ENCODE measurements at places on chromosomes 1 and 21. TPM values are rescaled to one million over a fixed set of nuclear protein-coding genes. Genes with fewer than 3 reads are reported as not detected.

DNA sequence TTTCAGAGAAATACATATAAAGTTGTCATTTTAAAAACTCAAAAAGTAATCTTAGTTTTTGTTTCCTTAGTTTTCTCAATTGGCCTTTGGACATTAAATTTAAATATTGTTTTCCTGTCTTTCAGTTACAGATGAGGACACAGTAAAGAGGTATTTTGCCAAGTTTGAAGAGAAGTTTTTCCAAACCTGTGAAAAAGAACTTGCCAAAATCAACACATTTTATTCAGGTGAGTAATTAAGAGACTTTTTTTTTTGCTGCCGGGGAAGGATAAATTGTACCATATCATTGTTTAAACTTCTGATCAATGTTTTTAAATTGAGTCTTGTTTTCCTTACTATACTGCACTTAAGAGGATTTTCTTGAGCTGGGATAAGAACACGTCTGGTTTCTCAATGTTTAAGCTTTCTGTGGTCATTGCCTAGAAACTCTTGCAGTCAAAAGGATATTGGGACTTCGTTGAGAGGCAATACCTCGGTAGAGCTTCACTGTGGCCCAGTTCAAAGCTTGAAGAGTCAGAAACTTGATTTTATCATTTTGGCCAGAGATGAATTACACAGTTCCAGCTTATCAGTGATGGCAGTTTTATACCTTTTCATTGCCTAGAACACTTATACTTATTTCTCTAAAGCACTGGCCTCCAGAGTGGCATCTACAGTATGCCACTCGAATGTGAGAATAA is 124.9 kb upstream of the KIAA1614 start:
- peaks cover 2% of the 10 kb centered on the region for H3K4me1 ChIP-seq
- H3K27ac ChIP-seq: no peak overlapping the region
- H3K27me3 ChIP-seq: no peaks in the 10 kb centered on the region
- no peak for DNase-seq
- no peak overlapping the region for H3K4me3 ChIP-seq
- no peaks in the 10 kb centered on the region for H3K36me3 ChIP-seq

DNA sequence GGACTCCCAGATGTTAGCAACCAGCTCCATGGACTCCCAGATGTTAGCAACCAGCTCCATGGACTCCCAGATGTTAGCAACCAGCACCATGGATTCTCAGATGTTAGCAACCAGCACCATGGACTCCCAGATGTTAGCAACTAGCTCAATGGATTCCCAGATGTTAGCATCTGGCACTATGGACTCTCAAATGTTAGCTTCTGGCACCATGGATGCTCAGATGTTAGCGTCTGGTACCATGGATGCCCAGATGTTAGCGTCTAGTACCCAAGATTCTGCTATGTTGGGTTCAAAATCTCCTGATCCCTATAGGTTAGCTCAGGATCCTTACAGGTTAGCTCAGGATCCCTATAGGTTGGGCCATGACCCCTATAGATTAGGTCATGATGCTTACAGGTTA is 8.8 kb downstream of the SON start:
- no peak overlapping the region for H3K4me3 ChIP-seq
- peaks cover 12% of the 10 kb centered on the region for H3K36me3 ChIP-seq
- DNase-seq: no peak
- no peak overlapping the region for H3K27ac ChIP-seq
- H3K4me1 ChIP-seq: no peaks in the 10 kb centered on the region
- H3K27me3 ChIP-seq: no peaks in the 10 kb centered on the region

DNA sequence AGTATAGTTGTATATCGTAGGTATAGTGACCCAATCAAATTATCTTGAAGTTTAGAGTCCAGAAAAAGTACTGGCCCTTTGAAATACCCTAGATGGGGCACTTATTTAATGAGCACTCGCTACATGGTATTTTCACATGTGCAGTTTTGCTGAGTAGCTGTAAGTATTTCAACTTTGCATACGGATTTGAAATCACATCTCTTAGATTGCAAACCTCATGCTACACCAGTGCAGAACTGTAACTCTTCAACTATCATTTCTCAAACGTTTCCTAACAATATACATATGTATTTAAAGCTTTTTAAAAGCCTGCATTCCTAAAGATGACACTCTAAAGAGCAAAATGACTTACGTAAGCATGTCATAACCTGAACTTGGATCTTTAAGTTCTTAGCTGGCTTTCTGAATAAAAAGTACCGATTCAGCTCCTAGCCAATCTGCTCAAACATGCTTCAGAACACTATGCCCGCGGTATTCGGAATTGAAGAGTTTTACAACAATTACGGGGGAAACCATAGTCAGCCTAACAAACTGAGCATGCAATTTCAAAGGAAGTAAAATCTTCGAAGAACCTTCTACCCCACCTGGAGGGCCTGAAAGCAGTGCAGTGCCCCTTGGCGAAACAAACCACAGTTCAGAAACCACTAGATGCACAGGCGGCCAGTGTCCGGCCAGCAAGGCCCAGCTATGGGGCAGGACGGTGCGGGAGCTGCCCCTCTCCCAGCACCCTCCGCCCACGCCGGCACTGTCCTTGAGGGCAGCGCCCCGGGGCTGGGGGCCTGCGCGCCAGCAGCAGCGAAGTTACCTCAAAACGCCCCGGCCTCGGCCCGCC is 863 bp downstream of the FH start:
- H3K27me3 ChIP-seq: no peaks in the 10 kb centered on the region
- no peaks in the 10 kb centered on the region for H3K4me1 ChIP-seq
- H3K36me3 ChIP-seq: no peaks in the 10 kb centered on the region
- peak overlapping the region; percentile 61 for H3K27ac ChIP-seq
- H3K4me3 ChIP-seq: peak overlapping the region; percentile 82
- DNase-seq: peak; percentile 16

DNA sequence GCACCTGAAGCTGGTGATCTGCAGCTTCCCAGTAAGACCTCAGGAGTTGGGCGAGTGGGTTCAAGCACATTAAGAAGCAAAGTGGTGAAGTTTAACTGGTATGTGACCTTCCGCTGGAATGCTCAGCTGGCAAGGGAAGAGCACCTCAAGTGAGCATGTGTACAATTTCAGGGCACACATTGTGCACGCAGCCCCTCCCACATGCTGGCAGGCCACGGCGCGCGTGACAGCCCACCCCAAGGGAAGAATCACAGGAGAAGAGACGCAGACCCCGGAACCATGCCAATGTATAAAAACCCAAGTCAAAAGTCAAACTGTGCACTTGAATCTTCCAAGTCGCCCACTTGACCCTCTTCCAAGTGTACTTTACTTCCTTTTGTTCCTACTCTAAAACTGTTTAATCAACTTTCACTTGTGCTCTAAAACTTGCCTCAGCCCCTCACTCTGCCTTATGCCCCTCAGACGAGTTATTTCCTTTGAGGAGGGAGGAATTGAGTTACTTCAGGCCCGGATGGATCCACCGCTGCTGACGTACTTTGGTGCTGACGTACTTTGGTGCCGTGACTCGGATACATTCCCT is 20.0 kb downstream of the LRRC3 start:
- no peak overlapping the region for H3K27ac ChIP-seq
- H3K36me3 ChIP-seq: no peaks in the 10 kb centered on the region

DNA sequence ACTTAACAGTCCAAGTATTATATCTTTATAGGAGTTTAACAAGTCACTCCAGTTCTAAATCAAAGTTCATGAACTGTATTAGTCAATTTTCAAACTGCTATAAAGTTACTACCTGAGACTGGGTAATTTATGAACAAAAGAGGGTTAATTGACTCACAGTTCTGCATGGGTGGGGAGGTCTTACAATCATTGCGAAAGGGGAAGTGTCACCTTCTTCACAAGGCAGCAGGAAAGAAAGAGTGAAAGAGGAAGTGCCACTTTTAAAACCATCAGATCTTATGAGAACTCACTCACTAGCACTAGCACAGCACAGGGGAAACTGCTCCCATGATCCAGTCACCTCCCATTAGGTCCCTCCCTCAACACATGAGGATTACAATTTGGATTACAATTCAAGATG is 70.0 kb downstream of the CLCA4 start:
- H3K27me3 ChIP-seq: no peaks in the 10 kb centered on the region
- H3K36me3 ChIP-seq: no peaks in the 10 kb centered on the region
- no peak overlapping the region for H3K4me3 ChIP-seq
- no peaks in the 10 kb centered on the region for H3K4me1 ChIP-seq

DNA sequence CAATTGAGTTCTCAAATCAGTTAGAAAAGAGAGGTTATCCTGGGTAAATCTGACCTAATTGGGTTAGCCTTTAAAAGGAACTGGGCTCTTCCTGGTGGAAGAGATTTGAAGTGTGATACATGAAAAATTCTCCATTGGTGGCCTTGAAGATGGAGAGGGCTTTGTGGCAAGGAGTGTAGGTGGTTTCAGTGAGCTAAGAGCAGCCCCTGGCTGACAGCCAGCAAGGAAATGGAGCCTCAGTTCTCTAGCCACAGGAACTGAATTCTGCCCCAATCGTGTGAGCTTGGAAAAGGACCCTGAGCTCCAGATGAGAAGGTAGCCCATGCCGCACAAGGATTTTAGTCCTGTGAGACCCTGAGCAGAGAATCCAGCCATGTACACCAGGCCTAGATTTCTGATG is 12.7 kb upstream of the HYI start:
- no peaks in the 10 kb centered on the region for H3K4me1 ChIP-seq
- H3K27me3 ChIP-seq: no peaks in the 10 kb centered on the region
- H3K36me3 ChIP-seq: no peaks in the 10 kb centered on the region
- DNase-seq: no peak

DNA sequence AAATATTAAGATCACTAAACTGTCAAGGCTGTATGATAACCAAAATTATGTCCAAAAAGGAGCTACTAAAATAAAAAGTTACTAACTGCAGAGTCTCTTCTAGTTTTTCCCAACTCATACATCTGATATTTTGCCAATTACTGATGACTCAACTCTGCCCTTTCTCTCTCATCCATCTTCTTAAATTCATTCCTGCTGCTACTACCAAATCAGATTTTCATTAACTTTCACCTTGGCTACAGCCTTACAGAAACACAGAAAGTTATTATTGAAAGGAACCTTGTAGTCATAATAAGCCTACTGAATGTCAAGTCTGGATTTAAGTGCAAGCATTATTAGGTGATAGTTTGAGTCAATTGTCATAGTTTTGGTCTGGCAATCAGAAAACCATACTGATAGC is 273.1 kb downstream of the DPYD start:
- H3K27ac ChIP-seq: no peak overlapping the region
- H3K4me3 ChIP-seq: no peak overlapping the region
- no peaks in the 10 kb centered on the region for H3K27me3 ChIP-seq
- H3K4me1 ChIP-seq: no peaks in the 10 kb centered on the region

GRCh38 chr1:84737590-84737989 is 47.3 kb upstream of the SSX2IP start:
- no peak overlapping the region for H3K27ac ChIP-seq
- H3K4me3 ChIP-seq: no peak overlapping the region
- no peak for DNase-seq
- H3K36me3 ChIP-seq: no peaks in the 10 kb centered on the region

DNA sequence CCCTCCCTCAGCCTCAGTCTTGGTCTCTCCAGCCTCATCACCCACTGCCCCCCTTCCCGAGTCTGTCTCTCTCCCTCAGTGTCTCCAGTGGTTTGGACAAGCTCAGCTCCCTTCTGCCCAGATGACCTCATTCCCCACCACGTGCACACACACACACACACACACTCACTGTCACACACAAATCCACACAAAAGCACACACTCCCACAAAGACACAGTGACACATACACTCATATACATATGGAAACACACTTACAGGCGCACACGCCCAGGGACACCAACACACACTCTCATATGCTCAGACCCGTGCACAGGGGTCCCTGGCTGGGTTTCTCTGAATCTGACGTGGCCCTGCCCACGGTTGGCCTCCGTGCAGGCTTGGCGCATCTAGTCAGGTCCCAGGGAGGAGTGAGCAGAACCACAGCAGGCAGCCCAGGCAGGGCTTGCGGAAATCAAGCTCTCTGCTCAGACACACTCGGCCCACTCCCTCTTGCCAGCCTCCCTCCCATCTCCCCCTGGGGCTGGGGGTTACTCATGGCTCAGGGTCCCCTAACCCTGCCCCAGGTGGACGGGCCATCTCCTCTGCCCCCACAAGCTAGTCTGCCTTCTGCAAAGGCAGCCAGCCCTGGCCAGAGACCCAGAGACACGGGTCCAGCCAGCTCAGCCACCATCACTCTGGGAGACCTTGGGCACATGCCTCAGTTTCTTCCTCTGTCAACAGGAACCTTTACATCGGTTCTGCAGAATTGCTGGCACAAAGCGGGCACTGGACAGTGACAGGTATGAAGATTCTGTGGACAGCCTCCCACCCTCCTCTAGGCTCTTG is 38.5 kb upstream of the FAM131C start:
- peak; percentile 66 for DNase-seq
- H3K27me3 ChIP-seq: no peaks in the 10 kb centered on the region
- H3K36me3 ChIP-seq: no peaks in the 10 kb centered on the region
- H3K4me3 ChIP-seq: no peak overlapping the region

LYPD8 gene
- polyA plus RNA-seq: not detected

FMO2 gene
- 5.8 TPM for polyA plus RNA-seq

NUF2 gene
- polyA plus RNA-seq: 0.70 TPM

KMO gene
- polyA plus RNA-seq: 0.29 TPM

All from ovary (tissue), 10 donors.